ENCODE measurements at places on chromosomes 4 and X.

DNA sequence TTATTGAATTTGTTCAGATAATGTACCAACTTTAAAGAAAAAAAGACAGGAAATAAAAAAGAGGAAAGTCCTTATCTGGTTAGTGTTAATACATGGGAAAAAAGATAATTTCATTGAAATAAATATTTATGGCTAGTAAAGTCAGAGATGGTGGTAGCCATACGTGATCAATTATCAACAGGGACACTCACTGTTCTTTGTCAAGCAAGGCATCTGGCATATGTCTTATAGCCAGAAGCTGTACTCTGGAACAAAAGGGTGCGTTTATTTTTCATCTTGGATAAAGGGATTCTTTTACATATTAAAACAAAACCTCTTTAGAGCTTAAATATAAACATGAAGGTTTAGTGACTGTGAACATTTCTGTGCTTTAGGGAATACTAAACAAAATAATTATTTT lies 26.7 kb downstream of the HDX start:
- no peak for DNase-seq

DNA sequence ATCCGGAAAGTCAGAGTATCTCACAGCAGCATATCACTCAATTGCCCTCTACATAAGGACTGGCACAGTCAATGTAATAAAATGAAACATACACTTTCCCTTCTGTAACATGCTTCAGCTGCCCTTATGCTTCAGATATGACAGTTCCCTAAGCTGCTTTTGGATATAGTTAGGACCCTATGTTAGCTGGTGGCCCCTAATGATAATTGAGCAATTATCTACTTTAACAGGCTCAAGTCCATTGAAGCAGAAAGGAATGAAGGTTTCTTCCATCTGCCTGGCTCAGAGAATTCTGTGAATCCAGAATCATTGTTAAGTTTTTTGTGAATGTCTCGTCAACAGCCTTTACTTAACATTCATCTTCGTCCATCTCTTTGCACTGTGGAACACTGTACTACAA lies 951.2 kb upstream of the DIAPH2 start:
- DNase-seq: no peak

GRCh38 chr4:169485791-169486742 lies 126.3 kb downstream of the NEK1 start:
- no peak for DNase-seq

DNA sequence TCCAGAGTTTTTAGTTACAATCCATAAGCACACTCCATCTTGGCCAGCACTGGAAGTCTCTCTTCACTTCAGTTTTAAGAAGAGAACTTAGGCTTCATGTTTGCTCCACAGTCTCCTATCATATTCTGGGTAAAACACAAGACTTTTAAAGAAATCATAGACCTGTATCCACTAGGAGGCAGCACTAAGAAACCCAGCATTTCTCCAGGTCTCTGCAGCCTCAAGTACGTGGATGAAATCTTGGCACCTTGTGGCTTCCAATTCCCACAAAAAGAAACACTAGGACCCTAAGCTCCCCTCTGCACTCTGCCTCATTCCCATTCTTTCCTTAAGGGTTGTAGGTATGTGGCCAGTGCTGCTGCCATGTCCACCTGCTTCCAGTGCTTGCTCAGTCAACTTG lies 367.3 kb upstream of the CASK start:
- DNase-seq: no peak

- no peak for DNase-seq
Observed at GRCh38 chrX:80578517-80579105, 158.4 kb downstream of the TENT5D start.

DNA sequence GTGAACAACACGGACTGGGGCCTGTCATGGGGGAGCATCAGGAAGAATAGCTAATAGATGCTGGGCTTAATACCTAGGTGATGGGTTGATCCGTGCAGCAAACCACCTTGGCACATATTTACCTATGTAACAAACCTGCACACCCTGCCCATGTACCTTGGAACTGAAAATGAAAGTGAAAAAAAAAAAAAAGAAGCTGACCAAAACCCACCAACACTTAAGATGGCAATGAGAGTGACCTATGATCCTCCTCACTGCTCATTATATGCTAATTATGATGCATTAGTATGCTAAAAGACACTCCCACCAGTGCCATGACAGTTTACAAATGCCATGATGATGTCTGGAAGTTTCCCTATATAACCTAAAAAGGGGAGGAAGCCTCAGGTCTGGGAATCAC lies 503.2 kb upstream of the CTSO start:
- no peak for DNase-seq

DNA sequence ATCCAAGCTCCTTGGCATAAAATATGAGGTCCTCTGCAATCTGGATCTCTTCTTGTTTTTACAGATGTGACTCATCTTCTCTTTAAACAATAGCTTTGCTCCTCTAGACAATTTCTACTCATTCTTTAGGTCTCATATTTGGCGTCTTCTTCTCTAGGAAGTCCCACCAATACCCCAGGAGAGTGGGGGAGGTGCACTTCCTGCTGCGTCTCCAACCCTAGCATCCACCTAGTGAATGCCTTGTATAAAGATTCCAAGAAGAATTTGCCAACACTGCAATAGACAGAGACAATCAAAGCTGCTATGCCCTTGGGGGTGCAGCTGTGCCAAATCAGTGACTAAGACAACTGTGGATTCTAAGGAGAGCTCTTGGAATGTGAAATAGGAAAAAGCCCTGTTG lies 45.7 kb upstream of the SLC10A7 start:
- no peak for DNase-seq

Measured in activated CD8-positive, alpha-beta memory T cell treated with anti-CD3 and anti-CD28 coated beads for 24 hours (primary cell).